Astrocyte (in vitro differentiated cells and primary cell): ENCODE measurements at places on chromosomes 1 and 21. TPM values are rescaled to one million over a fixed set of nuclear protein-coding genes. Genes with fewer than 3 reads are reported as not detected.

The METTL13 gene
- total RNA-seq: 25.1 and 26.6 TPM in 2 replicates

- H3K4me1 ChIP-seq: peaks cover 33% of the 10 kb centered on the region
- no peaks in the 10 kb centered on the region for H3K27me3 ChIP-seq
- H3K36me3 ChIP-seq: peaks cover 28% of the 10 kb centered on the region
- peak overlapping the region; percentile 9 for H3K4me3 ChIP-seq
- H3K27ac ChIP-seq: peak overlapping the region; percentile 73
- DNase-seq: peak; percentile 76
These were observed 30.6 kb upstream of the DDAH1 start for GRCh38 chr1:85495556-85495955.

DNA sequence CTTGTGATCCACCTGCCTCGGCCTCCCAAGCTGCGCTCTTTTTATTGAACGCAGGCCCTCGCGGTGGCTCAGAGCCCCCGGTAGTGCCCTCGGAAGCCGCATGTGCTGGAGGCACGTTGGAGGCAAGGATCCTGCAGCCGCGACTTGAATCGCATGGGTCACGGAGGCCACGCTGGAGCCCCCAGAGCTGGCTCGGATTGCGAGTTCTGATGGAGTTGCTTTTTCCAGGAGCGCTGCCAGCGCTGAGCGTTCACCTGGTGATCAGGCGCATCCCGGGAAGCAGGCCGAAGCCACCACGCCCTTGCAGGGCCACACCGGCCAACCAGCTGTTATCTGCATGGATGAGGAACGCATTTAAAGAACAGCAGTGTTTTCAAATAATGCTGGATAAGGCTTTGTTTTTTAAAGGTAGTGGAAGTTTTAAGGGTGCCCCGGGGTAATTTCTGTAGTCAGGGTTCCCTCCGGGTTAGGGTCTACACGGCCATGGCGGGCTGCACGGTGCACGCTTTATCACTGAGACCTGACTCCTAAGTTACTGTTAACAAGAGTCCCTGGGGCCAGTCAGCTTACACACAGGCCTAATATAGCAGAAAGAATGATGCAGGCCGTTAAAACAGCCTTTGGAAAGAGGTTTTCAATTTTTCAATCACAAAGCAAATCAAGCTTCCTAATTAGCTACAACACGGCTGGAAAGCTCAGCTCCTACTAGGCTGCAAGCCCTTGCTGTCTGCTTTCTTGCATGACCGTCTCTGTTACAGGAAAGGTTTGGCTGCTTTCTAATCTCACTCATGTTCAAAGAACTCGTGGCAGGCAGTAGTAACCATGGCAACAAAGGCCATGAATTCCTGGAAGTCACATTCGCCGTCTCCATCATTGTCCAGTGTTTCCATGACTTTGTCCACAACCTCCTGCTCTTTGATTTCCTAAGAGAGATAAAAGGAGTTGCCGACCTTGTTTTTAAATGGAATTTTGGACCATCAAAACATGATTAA lies 6.0 kb downstream of the S100B start:
- peak; percentile 92 for DNase-seq
- H3K4me1 ChIP-seq: peaks cover 13% of the 10 kb centered on the region
- no peak overlapping the region for H3K27ac ChIP-seq
- no peaks in the 10 kb centered on the region for H3K36me3 ChIP-seq
- no peak overlapping the region for H3K4me3 ChIP-seq

DNA sequence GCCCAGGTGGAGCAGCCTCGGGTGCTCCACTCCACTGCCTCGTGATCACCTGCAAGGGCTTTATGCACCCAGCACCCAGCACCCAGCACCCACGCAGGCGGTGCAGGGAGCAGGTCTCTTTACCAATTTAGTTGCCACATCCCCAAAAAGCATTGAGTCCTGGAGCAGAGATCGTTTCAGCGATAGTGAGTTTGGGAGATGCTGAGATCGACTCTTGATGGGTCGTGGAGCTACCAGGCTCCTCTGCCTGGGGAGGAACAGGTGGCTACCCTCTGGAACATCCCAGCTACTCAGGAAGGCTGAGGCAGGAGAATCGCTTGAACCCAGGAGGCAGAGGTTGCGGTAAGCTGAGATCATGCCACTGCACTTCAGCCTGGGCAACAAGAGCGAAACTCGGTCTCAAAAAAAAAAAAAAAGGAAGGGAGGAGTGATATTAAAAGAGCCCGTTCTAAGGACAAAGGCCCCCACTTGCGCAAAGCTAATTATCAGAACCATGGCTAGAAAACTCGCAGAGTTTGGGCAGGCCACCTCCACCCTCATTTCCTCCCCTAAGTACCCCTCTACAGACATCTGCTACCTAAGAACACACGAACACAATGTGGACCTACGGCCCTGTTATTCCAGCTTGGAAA lies 106.5 kb upstream of the SLC45A1 start:
- peaks cover 21% of the 10 kb centered on the region for H3K4me1 ChIP-seq
- DNase-seq: no peak
- no peaks in the 10 kb centered on the region for H3K36me3 ChIP-seq
- H3K27ac ChIP-seq: peak overlapping the region; percentile 77
- H3K4me3 ChIP-seq: no peak overlapping the region
- no peaks in the 10 kb centered on the region for H3K27me3 ChIP-seq

DNA sequence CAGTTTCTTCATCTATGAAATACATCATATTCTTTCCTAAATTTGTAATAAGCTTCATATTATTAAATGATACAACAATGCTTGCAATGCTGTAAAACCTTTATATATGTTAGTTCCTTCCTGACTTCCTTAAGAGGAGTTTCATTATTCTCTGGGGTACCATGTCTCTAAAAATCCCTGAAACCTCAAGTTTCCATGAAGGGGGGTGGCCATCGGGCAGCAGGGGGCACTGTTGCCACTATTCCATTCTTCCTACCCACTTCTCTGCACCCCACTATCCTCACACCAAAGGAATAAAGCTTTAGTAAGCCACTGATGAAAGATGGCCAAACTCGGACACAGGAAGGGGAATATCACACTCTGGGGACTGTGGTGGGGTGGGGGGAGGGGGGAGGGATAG lies 9.0 kb upstream of the DMRTB1 start:
- no peak overlapping the region for H3K27ac ChIP-seq
- H3K36me3 ChIP-seq: no peaks in the 10 kb centered on the region
- H3K27me3 ChIP-seq: no peaks in the 10 kb centered on the region
- H3K4me1 ChIP-seq: peaks cover 12% of the 10 kb centered on the region

- DNase-seq: no peak
- H3K27me3 ChIP-seq: no peaks in the 10 kb centered on the region
- H3K4me3 ChIP-seq: no peak overlapping the region
- no peak overlapping the region for H3K27ac ChIP-seq
These were observed 57.2 kb downstream of the EDN2 start for GRCh38 chr1:41427122-41427913.

GRCh38 chr21:43771199-43771675 lies 4.9 kb downstream of the CSTB start:
- H3K36me3 ChIP-seq: no peaks in the 10 kb centered on the region
- no peaks in the 10 kb centered on the region for H3K27me3 ChIP-seq

- H3K27me3 ChIP-seq: no peaks in the 10 kb centered on the region
- no peaks in the 10 kb centered on the region for H3K36me3 ChIP-seq
- H3K27ac ChIP-seq: no peak overlapping the region
- no peak overlapping the region for H3K4me3 ChIP-seq
These were observed 189.1 kb upstream of the RNPC3 start for GRCh38 chr1:103336408-103336807.

GRCh38 chr1:208888376-208888775 lies 644.2 kb upstream of the PLXNA2 start:
- no peak for DNase-seq
- no peaks in the 10 kb centered on the region for H3K4me1 ChIP-seq
- H3K4me3 ChIP-seq: no peak overlapping the region
- H3K27me3 ChIP-seq: no peaks in the 10 kb centered on the region
